ENCODE measurements at places on chromosomes 2 and 18.

DNA sequence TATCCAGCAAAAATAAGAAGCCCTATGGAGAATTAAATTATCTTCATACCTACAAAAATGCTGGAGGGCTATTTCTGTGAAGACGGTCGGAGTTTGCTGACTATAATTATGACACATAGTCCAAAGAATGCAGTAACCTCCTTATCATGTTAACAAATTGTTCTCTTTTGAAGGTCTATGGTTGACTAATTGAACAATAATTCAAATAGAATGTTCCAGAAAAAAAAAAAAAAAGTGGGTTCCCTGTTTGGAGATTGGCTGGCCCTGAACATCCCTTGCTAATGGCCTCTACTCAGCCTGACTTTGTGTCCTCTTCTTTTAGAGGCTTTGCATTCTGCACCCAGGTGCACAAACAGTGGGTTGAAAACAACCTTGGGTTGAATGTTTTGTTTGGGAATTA lies 82.8 kb upstream of the CCBE1 start:
- DNase-seq, result peak; percentile 79

GRCh38 chr18:12656938-12657683 lies 796 bp downstream of the SPIRE1 start:
- DNase-seq, result peak; percentile 52

GRCh38 chr18:57705832-57706595 lies 84.4 kb upstream of the NARS1 start:
- DNase-seq, result no peak

DNA sequence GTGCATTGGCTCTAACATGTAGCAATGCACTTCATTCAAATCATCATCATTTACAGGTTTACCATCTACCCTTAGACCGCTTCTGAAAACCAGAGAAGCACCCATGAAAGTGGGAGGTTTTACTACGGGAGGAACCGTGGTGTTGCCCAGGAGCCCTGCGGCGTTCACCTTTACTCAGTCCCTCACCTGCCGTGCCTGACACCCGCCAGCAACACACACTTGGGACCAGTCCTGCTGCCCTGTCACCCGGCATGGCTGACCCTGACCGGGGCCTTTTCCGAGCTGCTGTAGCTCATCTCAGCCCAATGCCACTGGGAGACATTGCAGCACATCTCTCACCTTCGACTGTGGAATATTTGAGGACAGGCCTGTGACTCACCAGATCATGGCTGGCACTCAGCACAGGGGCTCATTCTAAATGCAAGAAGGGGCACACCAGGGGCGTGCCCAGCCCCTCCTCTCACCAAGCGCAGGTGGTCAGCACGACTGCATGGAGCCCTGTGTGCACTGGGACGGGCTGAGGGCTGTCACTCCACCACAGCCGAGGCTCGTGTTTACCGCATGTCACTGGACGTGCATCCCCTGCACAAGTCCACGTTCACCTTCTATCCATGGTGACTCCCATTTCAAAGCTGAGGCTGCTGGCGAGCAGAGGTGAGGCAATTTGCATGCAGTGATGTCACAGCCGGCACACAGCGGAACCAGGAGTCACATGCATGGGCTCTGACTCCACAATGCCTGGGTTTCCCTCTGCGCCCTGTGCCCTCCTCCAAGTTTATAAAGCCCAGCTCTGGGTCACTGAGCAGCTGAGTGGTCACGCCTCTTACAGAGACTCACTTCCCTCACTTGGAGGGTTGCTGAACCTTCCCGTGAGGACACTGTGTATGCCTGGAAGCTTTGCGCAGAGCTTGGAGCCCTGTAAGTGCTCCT lies 76.7 kb upstream of the SNTG2 start:
- no peak for DNase-seq

DNA sequence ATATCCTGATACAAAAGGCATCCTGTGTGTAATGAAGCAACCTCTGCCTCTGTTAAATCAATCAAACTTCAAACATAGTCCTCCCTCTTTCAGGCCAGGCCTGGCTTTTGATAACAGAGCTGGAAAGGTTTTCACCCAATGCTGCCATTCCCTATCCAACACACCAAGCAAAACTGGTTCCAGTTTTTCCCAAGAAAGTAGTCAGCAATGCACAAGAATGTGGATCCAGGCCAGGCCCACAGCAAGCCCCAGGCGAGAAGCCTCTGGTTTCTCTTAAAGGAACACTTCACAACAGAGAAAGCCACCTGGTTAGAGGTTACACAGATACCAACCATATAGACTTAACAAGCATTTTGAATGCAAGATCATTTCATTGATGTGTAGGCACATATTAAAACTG lies 49.2 kb upstream of the CCDC150 start:
- DNase-seq, result no peak
